ENCODE measurements at places on chromosomes 2 and 18. TPM values are rescaled to one million over a fixed set of nuclear protein-coding genes. Genes with fewer than 3 reads are reported as not detected.

GRCh38 chr2:112713926-112714325, 6.9 kb upstream of the NT5DC4 start:
- no peak for DNase-seq
- H3K27ac ChIP-seq, result no peak overlapping the region
- no peaks in the 10 kb centered on the region for H3K36me3 ChIP-seq
- no peaks in the 10 kb centered on the region for H3K27me3 ChIP-seq

DNA sequence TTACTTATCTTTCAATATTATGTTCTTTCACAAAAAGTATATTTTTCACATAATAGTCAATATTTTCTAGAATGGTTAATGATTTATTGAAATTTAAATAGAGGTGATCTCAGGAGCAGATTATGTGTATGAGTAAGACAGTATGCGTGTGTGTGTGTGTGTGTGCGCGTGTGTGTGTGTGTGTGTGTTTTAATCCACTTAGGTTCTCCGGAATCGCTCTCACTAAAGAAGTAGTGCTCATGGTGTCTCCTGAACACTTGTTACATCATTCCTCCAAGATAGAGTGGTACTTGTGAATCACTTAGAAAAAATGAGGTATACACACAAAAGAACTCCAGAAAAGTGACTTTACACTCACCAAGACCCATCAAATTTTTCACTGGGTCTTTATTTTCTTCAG, 91.0 kb upstream of the KCNH7 start:
- DNase-seq, result no peak
- H3K27me3 ChIP-seq, result no peaks in the 10 kb centered on the region
- H3K4me1 ChIP-seq, result no peaks in the 10 kb centered on the region
- H3K4me3 ChIP-seq, result no peak overlapping the region
- H3K27ac ChIP-seq, result no peak overlapping the region

- H3K27me3 ChIP-seq, result no peaks in the 10 kb centered on the region
- H3K4me1 ChIP-seq, result peaks cover 9% of the 10 kb centered on the region
- H3K27ac ChIP-seq, result no peak overlapping the region
- no peaks in the 10 kb centered on the region for H3K36me3 ChIP-seq
- DNase-seq, result no peak
- H3K4me3 ChIP-seq, result no peak overlapping the region
Measured at GRCh38 chr2:147913701-147914480, 69.1 kb downstream of the ACVR2A start.

UPP2 gene
- total RNA-seq, result not detected

DNA sequence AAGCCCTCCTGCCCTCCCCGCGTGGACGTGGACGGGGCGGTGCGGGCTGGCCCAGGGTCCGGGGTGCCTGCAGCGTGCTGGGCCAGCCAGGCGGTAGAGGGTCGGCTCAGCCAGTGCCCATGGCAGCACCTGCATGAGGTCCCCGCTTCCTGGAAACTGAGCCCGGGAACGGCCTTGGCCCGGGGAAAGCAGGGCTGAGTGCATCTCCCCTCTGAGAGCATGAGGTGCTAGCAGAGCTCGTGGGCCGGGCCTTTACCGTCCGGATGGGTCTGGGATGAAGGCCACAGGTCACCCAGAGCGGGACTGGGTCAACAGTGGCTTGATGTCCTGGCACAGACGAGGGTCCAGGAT, 39.8 kb downstream of the TSHZ1 start:
- H3K4me3 ChIP-seq, result no peak overlapping the region
- no peaks in the 10 kb centered on the region for H3K36me3 ChIP-seq
- H3K27ac ChIP-seq, result no peak overlapping the region
- no peak for DNase-seq
- no peaks in the 10 kb centered on the region for H3K27me3 ChIP-seq
- peaks cover 16% of the 10 kb centered on the region for H3K4me1 ChIP-seq

DNA sequence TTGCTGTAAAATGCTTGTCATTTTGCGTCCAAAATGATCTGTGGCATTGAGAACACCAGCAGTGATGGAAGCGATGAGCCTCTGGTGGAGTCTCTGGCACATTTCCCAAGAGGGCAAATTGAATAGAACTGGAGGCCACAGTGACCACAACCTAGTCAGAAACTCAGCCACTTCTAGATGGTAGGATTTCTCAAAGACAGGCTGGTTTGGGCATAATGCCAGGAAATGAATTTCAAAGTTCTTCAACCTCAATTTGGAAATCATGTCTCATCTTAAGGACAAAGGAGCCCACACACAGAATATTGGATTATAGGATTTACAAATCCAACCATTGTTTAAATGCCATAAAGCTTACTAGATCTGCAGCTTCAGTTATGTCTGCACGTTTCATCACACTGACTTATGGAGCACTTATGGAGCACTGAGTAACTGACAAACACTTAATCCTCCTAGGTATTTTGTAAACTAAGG, 132.1 kb downstream of the COL6A3 start:
- no peak for DNase-seq
- H3K4me1 ChIP-seq, result no peaks in the 10 kb centered on the region
- no peaks in the 10 kb centered on the region for H3K36me3 ChIP-seq
- H3K27ac ChIP-seq, result no peak overlapping the region

GRCh38 chr18:13800505-13801259, 23.3 kb upstream of the MC5R start:
- no peak overlapping the region for H3K27ac ChIP-seq
- no peak overlapping the region for H3K4me3 ChIP-seq
- DNase-seq, result peak; percentile 73
- no peaks in the 10 kb centered on the region for H3K36me3 ChIP-seq

Measured in body of pancreas (tissue), 4 donors.